ENCODE measurements at places on chromosomes 1 and 21. TPM values are rescaled to one million over a fixed set of nuclear protein-coding genes. Genes with fewer than 3 reads are reported as not detected.

Gene HPDL
- 1.4 TPM for total RNA-seq

Gene LCE1F
- total RNA-seq = not detected

Gene MAP7D1
- 95.7 TPM for total RNA-seq

Gene RNF186
- not detected for total RNA-seq

Gene PIGR
- not detected for total RNA-seq

Gene AMPD1
- total RNA-seq = not detected

Gene IL10
- total RNA-seq = not detected

Gene GNG4
- not detected for total RNA-seq

Gene E2F2
- 0.81 TPM for total RNA-seq

Gene AGT
- total RNA-seq = not detected

Gene STUM
- not detected for total RNA-seq

Gene PROK1
- not detected for total RNA-seq

Gene CYYR1
- 5.1 TPM for total RNA-seq
